ENCODE measurements at places on chromosomes 16 and 17. TPM values are rescaled to one million over a fixed set of nuclear protein-coding genes. Genes with fewer than 3 reads are reported as not detected.

DNA sequence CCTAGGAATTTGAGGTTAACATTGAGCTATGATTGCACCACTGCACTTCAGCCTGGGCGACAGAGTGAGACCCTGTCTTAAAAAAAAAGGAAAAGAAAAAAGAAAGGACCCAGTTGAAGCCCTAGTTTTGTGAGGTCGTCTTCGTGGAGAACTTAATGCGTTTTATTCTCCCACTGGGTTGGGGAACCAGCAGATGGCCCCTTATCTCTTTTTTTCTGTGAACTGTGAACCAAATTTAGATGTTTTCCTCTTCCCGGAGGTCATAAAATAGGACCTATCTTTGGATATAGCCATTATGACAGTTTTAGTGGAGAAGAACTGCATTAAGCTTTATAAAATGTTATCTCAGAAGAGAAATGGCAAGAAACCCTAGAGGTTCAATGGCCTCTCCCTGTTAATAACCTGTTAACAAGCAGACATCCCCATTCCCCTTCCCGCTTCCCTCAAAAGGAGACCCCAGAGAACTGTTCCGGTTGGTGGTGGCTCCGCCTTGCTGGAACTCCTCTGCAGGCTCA is 23.5 kb downstream of the KIAA0513 start:
- H3K27me3 ChIP-seq = no peaks in the 10 kb centered on the region
- H3K4me3 ChIP-seq = no peak overlapping the region
- no peak for DNase-seq
- H3K27ac ChIP-seq = peak overlapping the region; percentile 76
- peaks cover 28% of the 10 kb centered on the region for H3K4me1 ChIP-seq
- no peaks in the 10 kb centered on the region for H3K36me3 ChIP-seq

DNA sequence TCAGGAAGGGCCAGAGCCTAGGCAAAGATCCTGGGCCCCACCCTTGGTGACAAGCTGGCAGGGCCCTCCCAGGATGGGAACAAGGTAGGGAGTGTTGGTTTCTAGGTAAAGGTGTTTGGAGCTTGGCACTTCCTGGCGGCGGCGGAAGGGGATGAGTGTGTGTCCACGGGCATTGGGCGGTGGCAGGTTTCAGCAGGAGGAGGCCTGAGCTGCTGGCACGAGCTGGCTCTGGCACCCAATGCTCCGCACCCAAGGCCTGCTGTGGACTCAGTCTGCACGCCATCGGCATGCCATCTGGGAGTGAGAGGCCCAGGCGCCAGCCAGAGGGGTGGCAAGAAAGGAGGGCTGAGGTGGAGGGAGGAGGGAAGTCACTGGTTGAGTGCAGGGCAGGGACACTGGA is 46.9 kb upstream of the TAC4 start:
- H3K27ac ChIP-seq = no peak overlapping the region
- DNase-seq = no peak
- no peaks in the 10 kb centered on the region for H3K4me1 ChIP-seq
- peaks cover 56% of the 10 kb centered on the region for H3K27me3 ChIP-seq
- H3K36me3 ChIP-seq = no peaks in the 10 kb centered on the region
- no peak overlapping the region for H3K4me3 ChIP-seq

GRCh38 chr16:67364600-67365235 is 28.6 kb downstream of the TPPP3 start:
- H3K4me3 ChIP-seq = no peak overlapping the region
- H3K27ac ChIP-seq = no peak overlapping the region
- H3K27me3 ChIP-seq = peaks cover 48% of the 10 kb centered on the region
- no peaks in the 10 kb centered on the region for H3K4me1 ChIP-seq

- DNase-seq = peak; percentile 99
- H3K27ac ChIP-seq = peak within 1 kb of the TSS; percentile 70
- no peaks in the 10 kb centered on the region for H3K27me3 ChIP-seq
- peaks cover 2% of the 10 kb centered on the region for H3K36me3 ChIP-seq
- peaks cover 35% of the 10 kb centered on the region for H3K4me1 ChIP-seq
These were observed at the start of gene CCDC57 for GRCh38 chr17:82212331-82213250. Gene CCDC57 (minus strand): TSS chr17:82212842. CDS start chr17:82201944, 10,898 bp downstream.

DNA sequence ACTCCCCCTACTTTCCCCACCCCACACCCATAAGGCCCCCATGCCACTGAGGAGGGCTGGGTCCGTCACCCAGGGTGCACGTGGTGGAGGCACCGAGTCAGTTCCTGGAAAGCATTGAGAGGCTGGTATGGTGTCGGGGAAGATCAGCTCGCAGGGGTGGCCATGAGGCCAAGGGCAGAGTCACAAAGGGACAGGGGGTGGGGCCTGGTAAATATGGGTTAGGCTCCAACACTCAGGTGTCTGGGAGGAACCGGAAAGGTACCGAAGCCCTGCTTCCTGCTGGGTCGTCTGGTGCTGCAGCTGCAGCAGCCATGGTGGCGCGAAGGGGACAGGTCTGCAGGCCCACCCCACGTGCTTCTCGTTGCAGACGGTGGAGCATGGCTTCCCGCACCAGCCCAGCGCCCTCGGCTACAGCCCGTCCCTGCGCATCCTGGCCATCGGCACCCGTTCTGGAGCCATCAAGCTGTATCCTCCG is 30.2 kb downstream of the LLGL2 start:
- DNase-seq = no peak
- no peak overlapping the region for H3K4me3 ChIP-seq
- H3K27ac ChIP-seq = no peak overlapping the region
- H3K4me1 ChIP-seq = peaks cover 3% of the 10 kb centered on the region
- H3K27me3 ChIP-seq = no peaks in the 10 kb centered on the region

EFCAB5 gene
- total RNA-seq = 0.29 TPM

Data from osteoblast (primary cell).